ENCODE measurements at places on chromosomes 4 and X. TPM values are rescaled to one million over a fixed set of nuclear protein-coding genes. Genes with fewer than 3 reads are reported as not detected.

Gene DMRTC1
- not detected for total RNA-seq

Gene CT45A1
- not detected for total RNA-seq

Gene TKTL1
- not detected for total RNA-seq

Gene GPR50
- total RNA-seq, result not detected

Gene LRCH2
- total RNA-seq, result 4.6 TPM

Gene HHIP
- 0.16 TPM for total RNA-seq

Gene DAPP1
- 0.09 TPM for total RNA-seq

Gene AREG
- 0.26 TPM for total RNA-seq

Gene RASGEF1B
- not detected for total RNA-seq

Gene VGLL1
- total RNA-seq, result not detected

Gene PARM1
- 0.09 TPM for total RNA-seq

Gene MAGEA8
- total RNA-seq, result not detected

Gene OTC
- 0.16 TPM for total RNA-seq

Gene CT83
- not detected for total RNA-seq

Gene GABRQ
- under 0.01 TPM for total RNA-seq

Gene CNGA1
- not detected for total RNA-seq

Gene IL13RA2
- total RNA-seq, result 51.9 TPM

Gene SLC9B1
- 2.2 TPM for total RNA-seq

Gene ATP2B3
- not detected for total RNA-seq

Gene RAB40A
- total RNA-seq, result 0.16 TPM

Gene IRS4
- total RNA-seq, result not detected

Gene FGF5
- 2.7 TPM for total RNA-seq

Gene FGF13
- 58.0 TPM for total RNA-seq

Gene IL13RA1
- total RNA-seq, result 22.2 TPM

Gene RPL39
- total RNA-seq, result 2,148 TPM

Gene COMMD8
- 26.0 TPM for total RNA-seq

Gene RPGR
- total RNA-seq, result 2.5 TPM

Gene F11
- not detected for total RNA-seq

Gene FGG
- total RNA-seq, result not detected

Gene TAF7L
- 0.95 TPM for total RNA-seq

Gene SMIM31
- total RNA-seq, result not detected

Gene CLNK
- not detected for total RNA-seq

Gene SLC49A3
- total RNA-seq, result 5.2 TPM

Gene FAM133A
- not detected for total RNA-seq

Gene AFF2
- total RNA-seq, result 0.79 TPM

Gene ZCCHC18
- total RNA-seq, result 0.69 TPM

Gene HMX1
- total RNA-seq, result not detected

Gene NOX1
- total RNA-seq, result 0.17 TPM

Gene SLC26A1
- 0.47 TPM for total RNA-seq

Gene TCEAL3
- 13.6 TPM for total RNA-seq

Gene RASL11B
- total RNA-seq, result 0.16 TPM

Gene COL4A5
- 27.0 TPM for total RNA-seq

Gene DCAF12L1
- total RNA-seq, result not detected

Gene TCEAL9
- total RNA-seq, result 148 TPM

Gene UGT2B17
- not detected for total RNA-seq

Gene KIT
- total RNA-seq, result under 0.01 TPM

Gene ENPP6
- total RNA-seq, result 0.17 TPM

All from bronchial smooth muscle cell (primary cell).